Activated B cell treated with CpG ODN at 0.5 μM for 24 hours (primary cell): ENCODE measurements at places on chromosomes 1 and 21. TPM values are rescaled to one million over a fixed set of nuclear protein-coding genes. Genes with fewer than 3 reads are reported as not detected.

The CADM3 gene
- total RNA-seq: 0.37 and 0.84 TPM in 2 replicates

The CFAP298 gene
- 36.4 and 37.3 TPM in 2 replicates for total RNA-seq

The SPRR3 gene
- not detected in 2 replicates for total RNA-seq

The TIAM1 gene
- total RNA-seq: 0.84 and 0.98 TPM in 2 replicates

DNA sequence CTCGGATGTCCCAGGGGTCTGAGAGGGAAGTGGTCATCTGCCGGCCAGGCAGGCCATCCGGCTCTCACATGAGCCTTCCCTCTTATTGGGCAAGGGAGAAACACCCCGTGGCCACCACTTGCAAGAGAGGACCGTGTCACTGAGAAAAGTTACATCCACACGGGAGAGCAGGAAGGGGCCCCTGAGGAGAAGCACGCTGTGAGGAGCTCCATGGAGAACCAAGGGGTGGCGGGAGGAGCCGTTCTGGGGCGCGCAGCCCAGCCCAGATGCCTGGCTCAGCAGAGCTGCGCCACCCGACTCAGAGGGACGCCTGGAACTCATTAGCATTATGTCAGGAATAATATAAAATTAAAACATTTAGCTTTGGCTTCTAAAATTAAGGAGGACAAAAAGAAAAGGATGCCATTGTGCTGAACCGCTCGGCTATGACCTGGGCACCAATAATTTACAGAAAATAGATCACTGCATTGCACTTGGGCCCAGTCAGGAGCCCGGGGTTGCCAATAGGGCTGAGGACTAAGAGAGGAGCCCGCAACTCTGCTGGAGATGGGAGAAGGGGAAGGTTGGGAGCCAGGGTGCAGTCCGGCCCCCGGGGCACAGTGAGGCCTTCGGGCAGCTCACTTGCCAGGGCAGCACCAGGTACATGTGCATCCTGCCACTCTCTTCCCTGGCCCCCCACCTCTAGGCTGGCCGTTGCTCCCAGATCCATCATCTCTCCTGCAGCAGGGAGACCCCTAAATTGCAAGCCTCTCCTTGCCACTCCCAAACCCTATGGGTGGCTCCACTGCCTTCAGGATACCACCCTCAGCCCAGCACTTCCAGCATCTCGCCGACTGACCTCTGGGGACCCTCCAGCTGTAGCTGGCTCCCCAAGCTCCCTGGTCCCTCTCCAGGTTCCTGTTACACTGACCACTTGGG, 84.8 kb downstream of the DMRTB1 start:
- no peak overlapping the region for H3K27ac ChIP-seq
- no peak overlapping the region for H3K4me3 ChIP-seq
- no peaks in the 10 kb centered on the region for H3K27me3 ChIP-seq

DNA sequence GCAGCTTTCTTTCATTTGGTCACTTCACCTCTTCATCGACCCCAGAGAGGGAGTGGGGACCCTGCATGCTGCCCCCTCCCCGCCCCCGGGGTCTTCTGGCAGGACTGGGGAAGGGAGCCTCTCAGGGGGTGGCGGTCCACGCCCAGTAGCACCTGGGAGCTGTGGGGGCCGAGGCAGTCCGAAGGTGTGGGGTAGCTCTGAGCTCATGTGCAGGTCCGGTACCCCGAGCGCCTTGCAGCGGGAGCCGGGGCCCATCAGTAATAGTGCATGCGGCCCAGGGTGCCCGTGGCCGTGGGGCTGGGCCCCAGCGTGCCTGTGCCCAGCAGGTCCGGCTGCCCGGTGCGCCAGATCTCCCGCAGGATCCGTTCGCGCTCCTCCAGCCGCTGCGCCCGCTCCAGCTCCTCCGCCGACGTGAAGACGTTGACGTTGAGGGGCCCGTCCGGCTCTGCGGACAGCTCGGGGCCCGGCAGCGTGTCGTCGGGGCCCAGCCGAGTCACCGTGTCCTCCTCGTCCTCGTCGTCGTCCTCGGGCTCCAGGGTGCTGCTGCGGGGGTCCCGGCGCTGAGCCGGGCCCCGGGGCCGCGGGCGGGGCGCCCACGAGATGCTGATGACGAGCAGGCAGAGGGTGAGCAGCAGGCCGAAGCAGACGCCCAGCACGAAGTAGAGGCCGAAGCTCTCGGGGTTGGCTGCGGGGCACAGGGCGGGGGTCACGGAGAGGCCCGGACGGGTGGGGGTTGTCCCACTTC, 1.2 kb downstream of the EVA1B start:
- H3K36me3 ChIP-seq: no peaks in the 10 kb centered on the region
- DNase-seq: no peak
- H3K27me3 ChIP-seq: peaks cover 12% of the 10 kb centered on the region
- H3K27ac ChIP-seq: no peak overlapping the region
- peaks cover 32% of the 10 kb centered on the region for H3K4me1 ChIP-seq
- H3K4me3 ChIP-seq: peak overlapping the region; percentile 73

DNA sequence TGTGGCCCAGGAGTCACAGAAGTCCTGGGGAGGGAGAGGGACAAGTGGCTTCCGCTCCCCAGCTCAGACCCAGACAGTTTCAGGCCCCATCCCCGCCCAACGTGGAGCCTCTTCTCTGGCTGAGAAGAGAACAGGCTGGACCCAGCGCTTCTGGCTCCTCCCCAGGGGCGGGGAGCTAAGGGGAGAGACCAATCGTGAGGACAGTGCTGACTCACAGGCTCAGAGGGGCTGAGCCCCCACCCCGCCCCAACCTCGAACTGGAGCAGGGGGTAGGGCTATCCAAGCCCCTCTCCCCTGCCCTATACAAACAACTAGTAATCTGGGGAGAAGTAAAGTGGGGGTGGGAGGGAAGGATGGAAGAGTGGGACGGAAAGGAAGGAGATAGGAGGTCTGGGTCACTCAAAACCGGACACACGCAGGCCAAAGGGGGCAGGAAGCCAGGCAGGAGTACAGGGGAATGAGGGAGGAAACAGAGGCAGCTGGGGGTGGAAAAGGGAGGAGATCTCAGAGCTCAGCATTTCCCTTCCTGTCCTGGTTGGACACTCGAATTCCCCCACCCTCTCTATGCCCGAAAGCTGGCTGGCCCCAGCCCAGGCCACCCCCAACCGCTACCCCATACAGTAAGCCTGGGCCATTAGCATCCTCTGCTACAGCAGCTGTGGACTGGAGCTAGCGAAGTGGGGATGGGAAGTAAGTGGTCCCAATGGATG, at the start of gene SHC1:
Gene SHC1, minus strand, starts transcription at position 117 of the 710 bp plus-strand sequence. CDS start 221 bp downstream, outside the sequence.
- no peak for DNase-seq
- H3K4me1 ChIP-seq: peaks cover 29% of the 10 kb centered on the region
- H3K4me3 ChIP-seq: peak within 1 kb of the TSS; percentile 1
- H3K36me3 ChIP-seq: peaks cover 49% of the 10 kb centered on the region
- no peaks in the 10 kb centered on the region for H3K27me3 ChIP-seq

- no peak for DNase-seq
- no peak overlapping the region for H3K4me3 ChIP-seq
- H3K27me3 ChIP-seq: no peaks in the 10 kb centered on the region
- H3K36me3 ChIP-seq: no peaks in the 10 kb centered on the region
- H3K4me1 ChIP-seq: no peaks in the 10 kb centered on the region
- H3K27ac ChIP-seq: no peak overlapping the region
Observed at GRCh38 chr21:40049031-40049930, 182.0 kb downstream of the PCP4 start.

DNA sequence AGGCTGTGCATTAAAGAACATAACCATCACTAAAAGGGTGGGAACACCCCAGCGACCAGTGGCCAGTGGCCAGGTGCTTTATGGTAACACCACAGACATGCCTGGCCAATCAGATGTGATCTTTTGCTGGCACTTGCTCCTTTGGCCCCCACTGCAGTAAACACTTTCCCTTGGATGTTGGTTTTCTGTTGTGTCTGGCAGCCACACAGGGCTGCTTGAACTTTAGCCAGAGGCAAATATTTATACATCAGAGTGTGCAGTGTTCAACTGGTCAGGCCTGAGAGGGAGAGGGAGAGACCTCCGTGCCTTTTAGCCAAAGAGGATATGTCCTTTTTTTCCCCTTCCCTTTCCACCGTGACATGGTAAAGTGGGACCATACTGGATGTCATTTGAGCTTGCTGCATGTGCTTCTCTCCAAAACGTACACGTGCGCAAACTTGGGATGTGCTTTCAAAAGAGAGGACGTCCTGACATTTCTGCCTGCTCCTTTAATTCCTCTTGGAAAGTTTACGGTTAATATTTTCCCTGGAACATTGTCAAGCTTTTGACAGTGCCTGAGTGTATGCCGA, 101.2 kb downstream of the NFIA start:
- H3K27me3 ChIP-seq: no peaks in the 10 kb centered on the region
- H3K4me1 ChIP-seq: no peaks in the 10 kb centered on the region
- no peak overlapping the region for H3K27ac ChIP-seq
- H3K36me3 ChIP-seq: no peaks in the 10 kb centered on the region

DNA sequence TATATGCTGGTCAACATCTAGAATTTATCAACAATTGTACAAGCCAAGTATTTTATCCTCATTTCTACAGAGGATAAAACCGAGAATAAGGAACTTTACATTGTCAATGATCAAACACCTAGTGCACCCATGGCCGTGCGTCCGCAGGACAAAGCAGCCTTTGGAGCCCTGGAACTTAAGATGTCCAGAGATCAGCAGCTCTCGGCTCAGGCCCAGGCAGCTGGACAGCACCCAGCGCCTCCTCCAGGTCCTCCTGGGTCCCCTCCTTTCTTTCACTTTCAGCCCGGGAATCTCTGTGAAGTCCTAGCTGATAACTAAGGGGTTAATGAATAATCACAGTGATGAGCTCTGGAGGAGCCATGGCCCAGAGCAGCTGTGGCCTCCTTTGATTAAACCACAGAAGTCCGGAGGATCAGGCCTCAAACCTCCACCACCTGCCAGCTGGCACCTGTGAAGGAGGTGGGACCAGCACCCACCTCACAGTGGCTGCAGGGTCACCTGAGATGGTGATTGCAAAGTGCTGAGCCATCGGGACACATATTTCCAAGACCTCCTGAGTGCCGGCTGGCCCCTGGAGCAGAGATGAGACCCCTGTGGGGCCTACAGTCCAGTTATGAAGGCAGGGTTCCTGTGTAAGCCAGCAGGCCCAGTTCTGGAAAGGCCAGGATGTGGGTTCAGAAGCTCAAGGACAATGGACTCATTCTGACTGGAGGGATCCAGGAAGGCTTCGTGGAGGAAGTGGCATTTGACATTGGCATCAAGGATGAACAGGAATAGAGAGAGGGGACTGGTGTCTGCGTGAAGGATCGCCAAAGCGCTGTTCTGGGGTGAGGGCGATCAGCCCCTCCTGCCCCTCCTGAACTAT, 11.6 kb upstream of the SAMD11 start:
- no peaks in the 10 kb centered on the region for H3K36me3 ChIP-seq
- DNase-seq: no peak
- H3K27me3 ChIP-seq: peaks cover 46% of the 10 kb centered on the region
- no peaks in the 10 kb centered on the region for H3K4me1 ChIP-seq

DNA sequence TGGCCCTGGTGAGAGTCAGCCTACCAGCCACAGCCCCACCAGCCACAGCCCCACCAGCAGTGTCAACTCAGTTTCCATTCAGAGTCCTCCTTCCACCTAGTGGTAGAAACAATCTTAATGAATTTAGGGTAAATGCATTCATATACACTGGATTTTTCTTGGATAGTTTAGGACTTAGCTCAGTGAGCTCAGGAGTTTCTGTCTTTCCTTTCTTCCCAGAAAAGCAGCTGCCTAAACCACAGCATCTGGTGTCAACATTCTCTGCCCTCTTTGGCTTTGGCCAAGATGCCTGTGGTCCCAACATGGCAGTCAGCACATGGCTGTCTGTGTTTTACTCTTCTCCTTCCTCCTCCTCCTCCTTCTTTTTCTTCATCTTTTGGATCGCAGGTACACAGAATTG, 94.0 kb downstream of the CLIC6 start:
- H3K27me3 ChIP-seq: peaks cover 4% of the 10 kb centered on the region
- H3K36me3 ChIP-seq: no peaks in the 10 kb centered on the region
- no peak overlapping the region for H3K27ac ChIP-seq
- H3K4me1 ChIP-seq: no peaks in the 10 kb centered on the region
- DNase-seq: no peak

DNA sequence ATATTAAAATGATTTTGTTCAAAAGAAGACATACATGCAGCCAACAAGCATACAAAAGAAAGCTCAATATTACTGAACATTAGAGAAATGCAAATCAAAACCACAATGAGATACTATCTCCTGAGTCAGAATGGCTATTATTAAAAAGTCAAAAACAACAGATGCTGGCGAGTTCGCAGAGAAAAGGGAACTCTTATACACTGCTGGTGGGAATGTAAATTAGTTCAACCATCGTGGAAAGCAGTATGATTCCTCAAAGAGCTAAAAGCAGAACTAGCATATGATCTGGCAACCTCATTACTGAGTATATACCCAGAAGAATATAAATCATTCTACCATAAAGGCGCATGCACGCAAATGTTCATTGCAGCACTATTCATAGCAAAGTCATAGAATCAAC, 126.0 kb upstream of the HMCN1 start:
- peaks cover 63% of the 10 kb centered on the region for H3K4me1 ChIP-seq
- H3K4me3 ChIP-seq: no peak overlapping the region
- no peak for DNase-seq
- H3K27me3 ChIP-seq: no peaks in the 10 kb centered on the region
- H3K36me3 ChIP-seq: no peaks in the 10 kb centered on the region

DNA sequence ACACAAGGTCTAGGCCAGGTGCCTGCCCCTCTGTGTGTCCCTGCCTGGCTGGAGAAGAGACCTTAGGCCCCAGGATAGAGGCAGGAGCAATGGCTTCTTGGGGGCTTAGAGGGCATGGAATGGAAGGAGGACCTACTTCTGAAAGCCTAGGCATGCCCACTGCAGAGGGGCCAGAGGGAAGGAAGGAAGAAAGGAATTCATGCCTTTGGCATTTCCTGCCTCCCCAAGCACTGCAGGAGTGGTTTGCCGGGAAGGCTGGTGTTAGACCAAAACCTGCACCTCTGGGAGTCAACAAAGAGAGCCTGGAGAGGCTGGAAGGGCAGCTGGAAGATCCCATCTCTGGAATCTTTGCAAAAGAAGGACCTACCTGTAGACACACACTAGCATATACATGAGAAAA, 50.7 kb upstream of the KCNE2 start:
- H3K27ac ChIP-seq: no peak overlapping the region
- H3K4me3 ChIP-seq: no peak overlapping the region
- H3K4me1 ChIP-seq: no peaks in the 10 kb centered on the region
- DNase-seq: no peak
- H3K27me3 ChIP-seq: peaks cover 19% of the 10 kb centered on the region
- H3K36me3 ChIP-seq: no peaks in the 10 kb centered on the region

DNA sequence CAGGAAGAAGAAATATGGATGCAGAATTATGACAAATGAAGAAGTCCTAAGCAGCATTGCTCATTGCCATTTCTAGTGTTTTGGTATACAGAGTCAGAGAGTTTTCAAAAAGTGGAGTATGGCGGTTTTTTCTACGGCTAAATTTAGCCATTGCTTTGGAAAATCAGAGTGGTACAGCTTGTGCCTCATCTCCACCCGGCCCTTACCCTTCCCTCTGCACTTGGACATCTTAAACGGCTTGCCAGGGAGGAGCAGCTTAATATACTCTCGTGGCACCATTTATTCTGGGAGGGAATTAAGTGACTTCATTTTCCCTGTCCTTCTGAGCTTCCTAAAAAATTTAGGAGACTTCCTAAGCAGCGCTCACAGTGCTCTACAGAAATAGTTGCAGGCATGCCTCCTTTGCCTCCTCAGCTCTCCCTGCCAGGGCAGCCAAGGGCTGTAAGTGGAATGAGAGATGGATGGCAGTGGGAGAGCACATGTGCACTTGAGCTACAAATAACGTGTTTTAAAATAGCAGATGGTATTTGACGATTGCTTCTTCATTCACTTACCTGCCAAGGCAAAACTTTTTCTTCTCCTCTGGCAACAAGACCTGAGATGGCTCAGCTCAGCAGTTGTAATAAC, 51.5 kb upstream of the VAMP3 start:
- H3K36me3 ChIP-seq: no peaks in the 10 kb centered on the region
- H3K4me1 ChIP-seq: no peaks in the 10 kb centered on the region
- no peak for DNase-seq
- H3K27ac ChIP-seq: no peak overlapping the region
- no peaks in the 10 kb centered on the region for H3K27me3 ChIP-seq

- no peak for DNase-seq
- H3K27ac ChIP-seq: no peak overlapping the region
- H3K36me3 ChIP-seq: no peaks in the 10 kb centered on the region
- no peaks in the 10 kb centered on the region for H3K27me3 ChIP-seq
- no peak overlapping the region for H3K4me3 ChIP-seq
Observed at GRCh38 chr1:18877282-18877681, 17.8 kb upstream of the TAS1R2 start.
